ENCODE measurements at places on chromosomes 16 and 17.

GRCh38 chr16:68642436-68643101 lies 2.5 kb upstream of the CDH3 start:
- DNase-seq = no peak

DNA sequence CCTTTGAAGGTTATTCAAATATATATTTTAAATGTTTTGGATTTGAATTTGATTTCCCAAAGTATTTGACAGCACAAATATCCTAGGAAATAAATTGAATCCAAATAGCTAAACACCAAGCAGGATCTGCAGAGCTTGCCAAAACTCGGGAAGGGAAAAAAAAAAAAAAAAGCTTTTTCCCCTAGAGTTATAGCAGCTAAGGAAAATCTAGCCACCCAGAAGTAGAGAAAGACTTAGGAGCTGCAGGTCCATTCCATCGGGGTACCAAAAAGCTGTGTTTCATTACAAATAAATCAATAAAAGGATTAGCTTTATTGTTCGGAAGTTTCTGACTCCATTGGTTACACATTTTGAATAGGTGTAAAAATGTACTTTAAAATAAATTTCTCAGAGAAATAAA lies 19.3 kb downstream of the HSF5 start:
- no peak for DNase-seq

- DNase-seq = no peak
Observed at GRCh38 chr16:73505577-73505976, 457.6 kb upstream of the ZFHX3 start.

DNA sequence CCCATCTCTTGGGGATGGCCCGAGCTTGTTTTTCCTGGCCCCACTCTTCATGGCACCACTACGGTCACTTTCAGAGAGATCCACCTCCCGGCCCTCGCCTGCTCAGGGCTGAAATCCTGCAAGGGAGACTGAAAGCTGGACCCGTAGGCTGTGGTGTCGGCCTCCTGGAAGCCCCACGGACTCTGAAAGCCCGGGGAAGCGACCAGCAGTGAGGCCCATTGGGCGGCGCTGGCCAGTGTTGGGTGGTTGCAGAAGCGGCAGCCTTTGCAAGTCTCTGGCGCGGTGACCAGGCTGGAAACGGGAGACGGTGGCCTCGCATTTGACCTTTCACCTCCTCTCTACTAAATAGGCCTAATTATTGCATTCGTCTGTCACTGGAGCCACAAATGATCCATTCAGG lies 186.0 kb upstream of the FOXF1 start:
- no peak for DNase-seq

- peak; percentile 39 for DNase-seq
Observed at GRCh38 chr17:76543826-76544545, 4.1 kb downstream of the PRCD start.

GRCh38 chr16:84501077-84501735 lies 3.3 kb downstream of the MEAK7 start:
- DNase-seq = no peak

DNA sequence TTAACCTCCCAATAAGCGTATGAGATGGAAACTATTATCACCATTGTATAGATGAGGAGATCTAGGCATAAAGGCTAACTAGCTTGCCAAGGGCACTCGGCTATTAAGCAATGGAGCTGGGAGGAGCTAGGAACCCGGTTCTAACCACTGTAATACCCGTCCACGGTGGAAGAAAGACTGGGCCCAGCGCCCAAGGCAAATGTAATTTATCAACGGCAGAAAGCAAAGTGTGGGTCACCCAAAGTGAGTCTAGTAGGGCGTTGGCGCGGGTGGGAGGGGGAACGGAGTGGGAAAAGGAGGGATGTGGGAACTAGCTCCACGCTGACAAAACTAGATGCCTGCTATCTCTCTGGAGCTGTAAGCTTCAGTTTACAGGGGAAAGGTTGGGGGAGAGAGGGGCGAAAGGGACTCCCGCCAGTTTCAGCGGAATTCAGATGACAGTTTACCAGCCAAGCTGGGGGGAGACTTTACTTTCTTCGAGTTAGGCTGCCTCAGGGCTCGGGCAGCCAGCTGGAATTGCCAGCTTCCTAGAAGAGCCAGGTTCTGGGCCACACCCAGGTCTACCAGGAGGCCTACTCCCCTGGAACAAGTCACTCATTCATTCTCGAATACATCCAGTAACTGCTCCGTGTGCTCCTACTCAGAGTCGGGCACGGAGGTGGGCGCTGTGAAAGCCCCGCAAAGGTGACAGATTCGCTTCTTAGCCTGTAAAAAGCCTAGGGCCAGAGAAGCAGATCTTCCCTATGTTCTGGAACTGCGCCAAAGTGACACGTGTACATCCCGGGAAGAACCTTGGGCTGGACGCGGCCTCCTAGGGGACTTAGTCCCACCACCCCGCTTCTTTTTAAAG lies 837 bp downstream of the LRRC59 start:
- DNase-seq = peak; percentile 46

GRCh38 chr16:83717814-83718213 lies 90.0 kb upstream of the HSBP1 start:
- DNase-seq = no peak

- DNase-seq = no peak
Observed at GRCh38 chr17:47404875-47405274, 81.1 kb downstream of the EFCAB13 start.

DNA sequence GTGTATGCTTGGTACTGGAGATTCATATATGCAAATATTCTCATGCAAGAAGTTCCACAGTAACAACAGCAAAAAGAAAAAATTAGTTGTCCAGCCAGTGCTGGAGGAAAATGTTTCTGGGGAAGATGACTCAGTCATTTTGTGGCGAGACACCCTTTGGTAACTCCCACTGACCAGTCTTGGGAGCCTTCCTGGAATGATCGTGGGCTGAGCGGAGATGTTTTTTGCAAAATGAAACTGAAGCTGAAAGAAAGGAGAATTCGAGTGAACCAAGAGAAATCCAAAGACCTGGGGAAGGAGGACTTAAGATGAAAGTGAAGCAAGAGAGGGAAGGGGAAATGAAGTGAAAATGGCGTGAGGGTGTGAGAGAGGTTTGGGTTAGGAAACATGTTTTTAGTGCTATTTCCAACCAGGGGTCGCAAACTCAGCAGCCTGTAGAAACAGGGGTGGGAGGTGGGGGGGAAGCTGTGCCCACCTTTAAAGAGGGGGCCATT lies 5.2 kb downstream of the ITPRIPL2 start:
- DNase-seq = no peak

DNA sequence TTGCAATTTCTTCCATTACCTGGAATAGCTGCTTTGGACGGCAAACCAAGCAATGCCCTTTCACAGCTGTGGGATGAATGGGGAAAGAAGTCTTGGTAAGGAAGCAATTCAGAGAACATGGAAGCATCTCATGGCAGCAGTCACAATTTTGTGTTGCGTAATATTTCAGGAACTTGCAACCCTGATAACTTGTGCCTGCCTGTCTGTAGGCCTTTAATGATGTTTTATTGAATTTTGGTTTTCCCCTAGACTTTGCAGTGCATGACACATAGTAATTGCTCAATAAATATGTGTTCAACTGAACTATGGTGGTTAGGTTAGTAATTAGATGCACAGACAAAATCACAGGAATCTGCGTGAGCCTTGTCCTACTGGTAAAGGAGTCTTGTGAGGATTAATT lies 439.5 kb downstream of the WWOX start:
- no peak for DNase-seq
